ENCODE measurements at places on chromosomes 12 and 14.
A peak's percentile ranks its signal among the peaks of the same experiment; 100 is the strongest.

GRCh38 chr14:105071326-105071725 lies 6.1 kb upstream of the GPR132 start:
- no peak for DNase-seq

DNA sequence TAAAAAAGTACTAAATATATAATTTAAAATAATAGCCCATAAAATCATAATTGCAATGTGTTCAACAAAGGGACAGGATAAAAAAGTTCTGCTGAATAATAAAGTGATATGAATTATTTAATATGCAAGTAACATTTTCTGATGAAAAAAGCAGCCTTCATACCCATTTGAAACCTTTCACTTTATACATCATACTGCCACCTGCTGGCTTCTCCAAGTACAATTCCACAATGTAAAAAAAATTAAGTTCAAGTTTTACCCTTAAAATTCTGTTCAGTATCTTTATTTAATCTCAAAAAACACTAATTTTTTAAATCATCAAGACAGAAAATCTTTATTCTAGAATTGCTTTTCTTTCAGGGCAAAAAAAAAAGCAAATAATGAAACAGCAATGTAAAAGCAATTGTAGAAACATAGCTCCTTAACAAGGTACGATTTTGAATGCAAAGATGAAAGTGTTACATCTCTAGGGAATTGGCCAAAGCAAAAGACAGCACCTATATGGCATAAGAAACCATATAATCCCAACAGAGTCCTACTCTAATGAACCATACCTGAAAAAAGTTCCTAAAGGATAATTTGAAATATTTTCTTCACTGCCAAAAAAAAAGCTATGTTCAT lies 15.0 kb downstream of the MDM1 start:
- DNase-seq: no peak

- no peak for DNase-seq
These were observed 797 bp downstream of the UNG start for GRCh38 chr12:109098183-109098604.

GRCh38 chr12:130068741-130069140 lies 93.5 kb upstream of the FZD10 start:
- no peak for DNase-seq

DNA sequence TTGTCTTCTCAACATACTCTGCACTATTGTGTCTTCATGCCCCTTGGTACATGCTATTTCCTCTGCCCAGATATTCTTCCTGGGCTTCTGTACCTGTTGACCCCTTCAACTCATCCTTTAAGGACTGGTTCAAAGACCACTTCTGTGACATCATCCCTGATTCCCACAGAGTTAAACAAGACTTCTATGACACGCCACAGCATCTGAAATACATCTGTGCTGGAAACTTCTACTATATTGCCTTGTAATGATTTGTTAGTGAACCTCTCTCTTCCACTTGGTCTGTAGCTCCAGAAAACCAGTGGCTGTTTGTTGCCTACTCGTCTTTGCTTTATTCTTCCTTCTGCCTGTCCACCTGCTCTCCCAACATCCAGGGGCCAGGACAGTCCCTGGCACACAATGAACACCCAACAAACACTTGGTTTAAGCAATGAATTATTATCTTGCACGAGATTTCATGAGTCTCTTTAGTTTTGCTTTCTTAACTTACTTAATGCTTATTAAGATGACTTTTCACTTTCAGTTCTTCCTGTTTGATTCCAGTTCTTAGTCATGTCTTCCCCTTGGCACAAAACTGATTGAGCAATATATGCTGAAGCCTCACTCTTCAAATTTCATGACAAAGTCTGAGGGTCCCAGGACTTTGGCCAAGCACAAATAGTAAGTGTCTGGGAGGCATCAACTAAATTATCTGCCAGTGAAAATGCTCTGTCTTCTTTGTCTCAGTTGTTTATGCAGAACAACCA lies 485.9 kb downstream of the APAF1 start:
- DNase-seq: no peak

DNA sequence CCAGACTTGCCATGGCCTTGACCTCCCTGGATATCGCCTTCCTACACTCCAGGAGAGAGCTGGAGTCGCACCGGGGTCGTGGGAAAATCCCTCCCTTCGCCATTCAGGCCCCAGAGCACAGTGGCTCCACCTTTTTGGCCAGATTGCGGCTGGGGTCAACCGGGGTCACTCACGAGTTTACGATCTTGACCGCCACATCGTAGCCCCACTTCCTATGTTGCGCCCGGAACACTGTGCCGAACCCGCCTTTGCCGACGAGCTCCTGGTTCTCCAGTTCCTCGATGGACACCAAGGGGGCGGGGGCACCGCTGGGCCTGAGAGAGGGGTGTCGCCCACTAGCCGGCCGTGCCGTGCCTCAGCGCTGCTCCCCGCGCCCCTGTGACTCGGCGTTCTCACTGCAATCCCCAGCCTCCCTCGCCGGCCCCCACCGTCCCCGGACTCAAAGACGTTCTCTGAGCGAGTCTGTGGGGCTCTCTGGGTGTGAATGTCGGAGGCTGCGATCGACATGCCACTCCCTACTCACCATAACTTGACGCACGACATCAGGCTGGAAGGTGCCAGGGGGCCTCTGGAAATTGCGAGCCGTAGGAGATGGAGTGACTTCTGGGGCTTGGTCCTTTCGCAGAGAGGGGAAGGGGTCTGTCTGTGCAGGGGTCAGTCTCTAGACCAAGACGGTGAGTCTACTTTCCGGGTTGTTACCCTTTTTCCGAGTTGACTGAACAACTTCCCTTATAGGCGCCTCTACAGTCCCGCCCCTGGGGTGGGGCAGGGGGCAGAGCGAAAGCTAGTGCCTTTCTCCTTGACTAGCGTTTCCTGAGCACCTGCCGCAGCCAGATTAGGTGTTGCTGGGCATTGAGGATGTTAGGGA lies at the start of gene RIPK3:
TSS of gene RIPK3 (minus strand) at position 708 of the 868 bp plus-strand sequence. CDS start at position 543, 165 bp downstream.
- no peak for DNase-seq

- no peak for DNase-seq
These were observed 137.9 kb downstream of the BTG1 start for GRCh38 chr12:92007787-92008186.

DNA sequence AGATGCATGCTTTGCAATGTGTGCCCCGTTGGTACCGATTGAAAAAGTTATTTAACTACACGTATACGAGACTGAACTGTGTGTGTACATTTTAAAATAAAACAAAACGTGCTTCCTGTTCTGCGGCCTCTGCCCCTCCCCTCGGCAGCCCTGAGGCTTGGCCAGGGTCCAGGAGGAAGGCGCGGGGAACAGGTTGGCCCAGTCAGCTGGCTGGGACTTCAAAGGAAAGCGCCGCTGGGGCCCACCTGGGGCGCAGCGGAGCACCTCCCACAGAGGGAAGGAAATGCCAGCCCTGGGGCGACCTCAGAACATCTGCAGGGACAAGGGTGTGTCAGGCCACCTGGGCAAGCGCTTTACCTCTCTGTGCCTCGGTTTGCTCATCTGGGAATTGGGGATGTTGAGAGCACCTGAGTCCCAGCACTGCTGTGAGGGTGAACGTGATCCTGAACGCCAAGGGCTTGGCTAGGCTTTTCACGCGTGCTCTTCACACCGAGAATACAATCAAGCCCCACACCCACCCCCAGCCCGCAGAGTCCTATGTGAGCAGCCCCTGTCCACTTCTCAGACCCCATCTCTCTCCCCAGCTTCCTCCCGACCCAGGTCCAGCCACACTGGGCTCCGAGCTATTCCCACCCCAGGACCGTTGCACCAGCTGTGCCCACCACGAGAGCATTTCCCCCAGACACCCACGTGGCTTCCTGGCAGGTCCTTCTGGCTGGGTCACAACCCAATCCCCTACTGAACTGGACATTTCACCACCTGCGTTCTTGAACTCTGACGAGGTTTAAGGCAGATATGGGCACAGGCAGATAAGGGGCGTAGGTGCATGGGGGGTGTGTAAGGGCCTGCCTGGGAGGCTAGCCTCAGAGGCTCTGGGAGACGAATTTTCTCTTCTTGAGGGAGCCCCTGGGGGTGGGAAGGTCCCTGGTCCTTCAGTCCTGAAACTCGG lies 41.9 kb upstream of the NCOR2 start:
- DNase-seq: peak; percentile 32

DNA sequence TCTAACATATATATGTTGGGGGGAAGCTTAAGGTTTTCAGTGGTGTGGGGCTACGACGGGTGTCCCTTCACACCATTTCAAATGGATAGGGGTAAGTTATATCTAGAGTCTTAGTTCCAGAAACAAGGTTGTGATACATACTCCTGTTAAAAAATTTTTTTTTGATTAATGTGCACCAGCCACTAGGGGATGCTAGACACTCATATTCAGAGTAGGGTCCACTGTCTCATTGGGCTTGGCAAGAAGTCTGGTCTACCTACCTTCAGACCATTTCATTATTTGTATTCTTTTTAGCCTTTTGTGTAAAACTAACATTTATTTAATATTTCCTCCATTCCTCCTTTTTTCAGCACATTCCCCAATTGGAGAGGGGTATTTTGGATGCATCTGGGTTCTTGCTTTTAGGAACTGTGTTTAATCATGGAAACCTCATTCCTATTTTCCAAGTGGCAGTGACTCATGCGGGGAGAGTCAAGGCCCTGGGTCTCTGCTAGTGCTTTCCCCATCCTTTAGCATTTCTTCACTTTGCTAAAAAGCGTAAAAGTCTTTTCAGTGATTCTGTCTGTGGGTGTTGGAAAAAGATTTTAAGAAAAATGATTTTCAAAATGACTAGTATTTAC lies 33.4 kb downstream of the ANO4 start:
- DNase-seq: peak; percentile 66
